ENCODE measurements at places on chromosomes 2 and 18.

DNA sequence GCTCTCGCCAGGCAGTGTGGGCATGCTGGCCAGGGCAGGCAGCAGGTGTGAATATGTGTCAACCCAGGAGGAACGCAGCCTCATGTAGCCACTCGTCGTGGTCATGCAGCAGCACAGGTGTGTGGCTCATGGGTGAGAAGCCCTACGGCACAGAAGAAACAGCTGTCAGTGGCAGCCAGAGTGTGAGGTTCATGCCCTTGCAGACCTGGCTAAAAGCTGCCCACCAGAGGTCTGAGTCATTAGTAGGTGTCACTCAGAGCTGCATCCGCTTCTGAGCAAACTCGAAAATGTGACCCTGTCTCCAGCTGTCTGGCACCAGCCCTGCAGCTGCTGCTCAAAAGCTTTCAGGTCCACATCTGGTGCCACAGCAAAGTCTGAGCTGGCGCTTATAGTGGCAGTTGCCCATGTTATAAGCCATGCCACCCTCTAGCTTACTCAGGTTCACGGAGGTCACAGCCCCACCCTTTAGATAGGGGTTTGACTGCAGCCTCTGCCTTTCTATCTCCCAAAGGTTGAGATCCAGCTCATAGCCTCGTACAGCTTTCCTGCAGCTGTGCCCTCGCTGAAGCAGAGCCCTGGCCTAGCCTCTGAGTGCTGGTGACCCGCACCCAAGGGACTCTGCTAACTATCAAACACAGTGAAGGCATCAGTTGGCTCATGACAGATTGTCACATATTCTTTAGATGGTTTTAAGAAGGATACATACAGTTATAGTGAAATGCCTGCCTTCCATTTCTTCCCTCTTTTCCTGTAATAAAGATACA is 195.0 kb downstream of the CCDC102B start:
- DNase-seq = no peak

DNA sequence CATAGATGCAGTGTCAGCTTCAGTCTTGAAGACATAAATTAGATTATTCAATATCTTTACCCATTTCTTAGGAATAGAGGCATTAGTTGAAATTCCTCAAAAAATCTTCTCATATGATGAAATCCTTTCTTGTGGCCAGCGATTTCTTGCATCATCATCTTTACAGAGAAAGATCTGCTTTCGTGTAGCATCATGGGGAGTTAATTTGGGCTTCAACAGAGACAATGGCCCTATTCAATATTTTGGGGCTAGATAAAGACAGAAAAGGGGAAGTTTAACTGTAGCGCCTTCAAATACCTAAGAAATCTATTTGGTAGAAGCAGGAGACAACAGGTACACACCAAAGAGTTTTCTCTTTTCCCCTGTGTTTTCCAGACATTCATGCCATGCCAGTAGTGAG is 73.8 kb downstream of the TGFA start:
- DNase-seq = no peak

DNA sequence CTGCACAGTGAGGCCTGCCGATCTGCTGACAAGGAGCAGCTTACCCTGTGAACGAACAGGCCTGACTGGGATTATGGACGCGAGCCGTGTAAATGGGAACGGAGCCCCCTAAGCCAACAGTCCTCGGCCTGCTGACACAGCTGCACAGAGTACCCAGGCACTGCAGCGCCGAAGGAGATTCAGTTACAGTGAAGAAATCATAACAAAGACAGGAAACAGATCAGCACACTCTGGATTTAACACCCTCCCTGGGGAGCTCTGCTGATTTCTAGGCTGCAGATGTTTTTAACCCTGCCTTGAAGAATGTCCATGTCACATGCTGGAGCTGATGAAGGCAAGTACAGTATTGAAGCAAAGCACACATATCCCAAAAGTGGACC is 43.4 kb downstream of the COLEC12 start:
- DNase-seq = no peak

GRCh38 chr2:132547090-132547687 is 122.8 kb downstream of the LYPD1 start:
- DNase-seq = no peak

GRCh38 chr2:240375024-240375645 is 60.3 kb upstream of the GPC1 start:
- DNase-seq = no peak

DNA sequence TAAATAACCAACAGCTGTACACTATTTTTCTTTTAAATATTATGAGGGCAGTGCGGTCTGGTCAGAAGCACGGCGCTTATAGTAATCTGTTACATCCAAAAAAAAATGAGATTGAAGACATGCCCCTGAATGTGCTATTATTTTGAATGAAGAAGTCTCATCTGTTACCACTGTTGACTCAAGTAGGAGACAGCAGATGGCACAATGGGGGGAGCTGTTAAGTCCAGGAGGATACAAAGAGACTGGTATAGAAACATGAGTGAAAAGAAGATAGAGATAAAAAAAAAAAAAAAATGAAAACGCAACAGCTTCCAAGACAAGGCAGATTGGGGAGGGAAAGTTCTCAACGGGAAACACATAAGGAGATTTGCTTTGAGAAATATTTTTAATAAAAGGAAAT is 425.5 kb upstream of the PKDCC start:
- DNase-seq = no peak

GRCh38 chr2:43175020-43175441 is 51.4 kb downstream of the ZFP36L2 start:
- DNase-seq = no peak

- DNase-seq = no peak
Observed at GRCh38 chr2:50952596-50952995, 79.3 kb downstream of the NRXN1 start.

DNA sequence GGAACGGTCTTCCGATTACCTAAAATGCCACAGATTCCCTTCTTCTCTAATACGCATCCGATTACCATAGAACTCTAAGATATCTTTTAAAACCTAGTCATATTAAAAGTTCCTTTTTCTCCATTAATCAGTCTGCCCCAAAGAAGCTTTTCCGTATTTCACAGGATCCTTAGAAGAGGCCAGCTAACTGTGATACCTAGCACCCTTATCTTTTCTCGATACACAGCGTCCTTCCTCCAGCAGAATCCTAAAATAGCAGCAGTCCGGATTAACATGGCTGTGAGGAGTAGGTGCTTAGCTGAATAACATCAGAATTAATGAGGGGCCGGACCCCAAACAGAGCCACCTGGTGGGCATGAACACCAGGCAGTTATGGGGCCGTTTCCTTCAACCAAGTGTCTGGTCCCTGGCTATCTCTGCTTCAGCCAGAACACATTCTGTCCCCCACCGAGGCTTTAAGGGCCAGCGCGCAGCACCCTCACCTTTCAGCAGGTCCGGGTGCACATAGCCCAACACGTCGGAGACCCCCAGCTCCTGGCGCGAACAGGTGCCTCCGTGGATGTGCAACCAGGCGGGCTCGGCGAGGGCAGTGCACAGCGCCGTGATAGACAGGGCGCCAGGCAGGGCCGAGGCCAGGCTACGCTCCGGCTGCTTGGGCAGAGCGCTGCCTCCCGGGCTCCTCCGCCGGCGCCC is 995 bp downstream of the TMEM127 start:
- no peak for DNase-seq

DNA sequence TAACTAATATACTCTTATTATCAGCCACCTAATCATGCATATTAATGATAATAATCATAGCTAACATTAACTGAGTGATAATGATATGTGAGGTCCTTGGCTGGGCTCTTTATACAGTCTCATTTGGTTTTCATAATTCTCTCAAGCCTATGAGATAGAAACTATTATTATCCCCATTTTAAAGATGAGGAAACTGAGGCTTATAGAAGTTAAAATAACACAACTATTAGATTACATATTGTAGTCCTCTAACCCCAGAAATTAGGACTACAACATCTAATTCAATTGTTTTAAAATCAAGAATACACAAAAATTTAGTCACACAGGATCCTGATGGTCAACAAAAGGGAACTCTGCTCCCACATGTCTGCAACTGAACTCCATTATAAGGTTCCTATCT is 83.6 kb upstream of the ITGB6 start:
- no peak for DNase-seq

DNA sequence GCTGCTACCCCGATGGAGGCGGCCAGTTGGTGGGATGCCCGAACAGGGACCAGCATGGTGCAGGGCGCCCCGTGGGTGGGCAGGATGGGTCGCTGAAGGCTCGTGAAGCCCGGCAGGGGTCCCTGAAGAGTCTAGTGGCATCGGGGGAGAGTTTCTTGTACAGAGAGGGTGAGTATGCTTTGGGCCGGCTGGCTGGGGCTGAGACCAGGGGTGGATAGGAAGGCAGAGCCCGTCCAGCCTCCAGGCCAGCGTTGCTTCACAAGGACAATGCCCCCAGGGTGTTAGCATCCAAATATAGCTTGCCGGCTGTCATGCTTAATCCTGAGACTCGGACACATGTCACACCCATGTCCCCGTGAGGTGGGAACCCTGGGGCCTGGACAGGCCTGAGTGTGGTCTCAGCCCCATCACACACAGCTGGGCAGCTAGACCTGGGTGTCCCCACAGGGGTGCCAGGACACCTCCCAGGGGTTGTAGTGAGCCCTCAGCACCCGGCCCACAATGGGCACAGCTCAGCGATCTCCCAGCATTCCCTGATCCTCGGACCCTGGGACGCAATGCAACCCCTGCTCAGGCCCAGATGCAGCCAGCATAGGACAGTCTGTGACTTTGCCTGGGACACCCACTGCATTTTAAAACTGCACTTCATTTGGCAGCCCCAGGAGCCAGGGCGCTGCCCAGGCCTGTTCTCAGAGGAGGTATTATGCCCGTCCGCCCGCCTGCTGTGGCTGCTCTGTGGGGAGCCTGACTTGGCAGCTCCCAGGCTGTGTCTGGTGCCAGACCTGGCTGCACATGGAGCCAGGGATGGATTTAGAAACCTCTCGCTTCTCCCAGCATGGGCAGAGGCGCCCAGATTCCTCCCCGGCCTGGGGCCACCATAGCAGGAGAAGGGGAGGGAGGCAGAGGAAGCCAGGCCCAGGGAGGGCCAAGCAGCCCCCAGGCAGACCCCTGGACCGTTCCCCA is 36.4 kb downstream of the RAMP1 start:
- no peak for DNase-seq

DNA sequence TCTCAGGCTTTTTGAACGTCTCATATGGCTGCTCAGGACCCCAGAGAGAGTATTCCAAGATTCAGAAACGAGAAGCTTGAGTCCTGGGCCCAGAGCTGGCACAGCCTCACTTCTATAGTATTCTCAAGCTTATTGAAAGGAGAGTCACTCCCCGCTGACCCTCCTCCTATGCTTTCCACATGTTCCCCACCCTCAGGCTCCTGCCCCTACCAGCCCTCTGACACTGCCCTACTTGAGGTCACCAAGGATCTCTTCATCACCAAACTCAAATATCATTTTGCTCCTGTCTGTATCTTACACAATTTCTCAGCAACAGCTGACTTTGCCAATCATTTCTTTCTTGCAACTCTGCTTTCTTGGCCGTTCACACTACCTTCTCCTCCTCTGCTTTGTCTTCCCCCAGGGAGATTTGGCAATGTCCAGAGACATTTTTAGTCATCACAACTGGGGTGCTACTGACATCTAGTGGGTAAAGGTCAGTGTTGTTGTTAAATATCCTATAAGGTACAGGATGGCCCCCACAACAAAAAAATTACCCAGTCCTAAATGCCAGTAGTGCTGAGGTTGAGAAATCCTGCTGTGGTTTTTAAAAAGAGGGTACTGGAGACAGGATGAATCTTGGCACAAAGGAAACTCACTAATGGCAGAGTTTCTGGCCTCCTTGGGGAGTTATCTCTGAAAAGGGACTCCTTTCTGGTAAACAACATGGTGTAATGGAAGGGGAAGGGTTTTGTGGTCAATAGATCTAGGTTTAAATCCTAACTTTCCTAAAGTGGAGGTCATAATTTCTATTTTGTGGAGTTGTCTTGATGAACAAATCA is 26.9 kb upstream of the INSIG2 start:
- no peak for DNase-seq

DNA sequence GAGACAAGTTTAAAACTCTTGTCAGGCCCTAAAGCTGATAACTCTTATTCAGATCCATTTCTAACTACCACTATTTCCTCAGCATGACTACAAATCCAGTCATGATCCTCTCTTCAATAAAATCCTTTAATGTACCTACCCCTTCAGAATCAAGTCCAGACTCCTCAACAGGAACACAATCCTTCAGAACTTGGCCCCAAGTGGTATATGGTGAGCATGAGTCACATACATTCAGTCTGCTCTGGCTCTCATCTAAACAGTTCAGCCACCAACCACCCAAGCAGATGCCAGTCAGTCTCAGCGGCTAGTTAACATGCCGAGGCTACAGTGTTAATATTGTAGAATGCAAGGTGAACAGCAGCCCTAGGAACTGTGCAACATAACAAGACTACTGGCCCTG is 9.7 kb downstream of the LMAN2L start:
- DNase-seq = no peak

DNA sequence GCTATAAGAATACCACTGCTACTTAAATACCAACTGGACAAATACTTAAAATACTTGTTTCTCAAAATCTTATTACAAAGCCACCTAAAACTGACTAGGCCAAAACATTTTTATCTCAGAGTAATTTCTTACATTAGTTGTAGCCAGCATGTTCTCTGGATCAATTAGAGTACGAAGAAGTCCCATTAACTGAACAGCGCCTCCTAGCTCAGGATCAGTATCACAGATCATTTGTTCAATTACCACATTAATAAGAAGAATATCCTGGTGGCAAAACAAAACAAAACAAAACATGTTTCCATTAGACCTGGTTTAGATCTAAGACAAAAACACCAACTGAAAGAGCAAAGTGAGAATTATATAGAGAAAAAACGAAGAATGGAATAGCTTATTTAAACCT is 36.0 kb downstream of the PPP4R3B start:
- no peak for DNase-seq

- DNase-seq = no peak
Observed at GRCh38 chr2:84873350-84873749, 7.5 kb downstream of the TRABD2A start.

GRCh38 chr2:69525261-69525660 is 88.0 kb upstream of the NFU1 start:
- DNase-seq = no peak

DNA sequence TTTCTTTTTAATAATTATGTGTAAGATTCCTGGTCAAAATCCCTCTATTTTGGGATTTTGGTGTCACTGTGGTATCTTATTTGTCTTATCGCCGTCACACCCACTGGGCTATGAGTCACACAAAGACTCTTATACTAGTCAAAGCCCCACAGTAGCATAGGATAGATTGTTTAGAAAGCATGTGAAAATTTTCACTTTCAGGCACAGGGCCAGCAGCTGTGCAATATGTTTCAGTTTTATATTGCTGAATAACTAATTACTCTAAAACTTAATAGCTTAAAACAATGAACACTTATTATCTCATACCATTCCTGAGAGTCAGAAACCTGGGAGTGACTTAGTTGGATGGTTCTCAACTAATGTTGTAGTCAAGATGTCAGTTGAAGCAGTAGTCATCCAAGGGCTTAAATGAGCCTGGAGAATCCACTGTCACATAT is 24.0 kb downstream of the CFAP210 start:
- DNase-seq = no peak

DNA sequence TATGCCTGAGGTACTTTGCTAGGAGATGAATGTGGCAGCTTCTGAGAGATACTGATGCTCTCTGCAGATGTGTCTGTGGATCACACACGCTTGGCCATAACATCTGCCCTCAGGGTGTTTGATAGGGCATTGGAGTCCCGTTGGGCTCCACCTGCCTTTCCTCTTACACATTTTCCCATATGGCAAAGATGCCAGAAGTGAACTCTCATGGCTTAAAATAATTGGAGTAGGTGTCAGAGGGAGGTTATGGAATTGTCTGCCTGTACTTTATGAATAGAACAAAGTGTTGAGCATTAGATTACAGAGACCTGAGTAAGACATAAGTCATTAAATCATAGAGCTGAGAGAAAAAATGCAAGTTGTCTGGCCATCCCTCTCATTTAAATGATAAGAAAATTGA is 75.3 kb upstream of the PNPT1 start:
- DNase-seq = no peak

- DNase-seq = no peak
Observed at GRCh38 chr18:48095726-48096125, 165.3 kb upstream of the SMAD2 start.
